WTC11 (cell line): ENCODE measurements at places on chromosomes 3 and 15. TPM values are rescaled to one million over a fixed set of nuclear protein-coding genes. Genes with fewer than 3 reads are reported as not detected.

DNA sequence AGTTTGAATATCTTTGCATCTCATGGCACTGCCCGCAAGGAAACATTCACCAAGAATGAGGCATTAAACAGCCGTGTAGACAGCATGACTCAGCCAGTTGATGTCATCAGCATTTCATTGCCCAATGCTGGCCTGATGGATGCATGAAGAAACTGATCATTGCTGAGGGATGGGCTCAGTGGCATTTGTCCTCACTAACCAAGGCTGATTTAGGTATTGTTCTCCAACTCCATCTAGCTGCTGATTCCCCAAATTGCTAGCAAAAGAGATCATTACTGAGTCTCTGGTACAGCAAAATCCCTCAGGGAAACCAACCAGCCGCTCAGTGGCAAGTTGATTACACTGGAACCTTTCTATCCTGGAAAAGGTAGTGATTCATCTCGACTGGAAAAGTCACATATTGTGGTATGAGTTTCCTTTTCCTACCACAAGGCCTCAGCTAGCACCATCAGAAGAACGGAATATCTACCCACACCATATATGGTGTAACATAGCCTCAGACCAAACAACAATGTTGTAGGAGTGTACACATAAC lies 186.5 kb upstream of the GAP43 start:
- DNase-seq, result peak; percentile 12
- no peaks in the 10 kb centered on the region for H3K36me3 ChIP-seq
- no peaks in the 10 kb centered on the region for H3K27me3 ChIP-seq
- H3K27ac ChIP-seq, result peak overlapping the region; percentile 13; the same call in 1 of the 2 replicates
- H3K4me3 ChIP-seq, result no peak overlapping the region

- H3K27ac ChIP-seq, result no peak overlapping the region
- H3K4me3 ChIP-seq, result no peak overlapping the region
- H3K27me3 ChIP-seq, result no peaks in the 10 kb centered on the region; the same call in 1 of the 2 replicates
- peaks cover 6% of the 10 kb centered on the region for H3K4me1 ChIP-seq
- H3K36me3 ChIP-seq, result no peaks in the 10 kb centered on the region
These were observed 46.6 kb upstream of the FHIT start for GRCh38 chr3:61297821-61298220.

GRCh38 chr3:154242766-154243165 lies 81.5 kb downstream of the DHX36 start:
- H3K27ac ChIP-seq, result peak overlapping the region; percentile 23; the same call in 1 of the 2 replicates
- peak; percentile 18 for DNase-seq
- H3K4me1 ChIP-seq, result peaks cover 30% of the 10 kb centered on the region
- no peaks in the 10 kb centered on the region for H3K27me3 ChIP-seq
- H3K36me3 ChIP-seq, result peaks cover 21% of the 10 kb centered on the region

GRCh38 chr3:173970281-173970680 lies 572.7 kb downstream of the NLGN1 start:
- H3K4me1 ChIP-seq, result peaks cover 6% of the 10 kb centered on the region; the same call in 1 of the 2 replicates
- H3K36me3 ChIP-seq, result no peaks in the 10 kb centered on the region
- no peaks in the 10 kb centered on the region for H3K27me3 ChIP-seq
- no peak overlapping the region for H3K4me3 ChIP-seq

GRCh38 chr3:170982733-170983132 lies 43.8 kb downstream of the SLC2A2 start:
- no peaks in the 10 kb centered on the region for H3K27me3 ChIP-seq
- H3K27ac ChIP-seq, result no peak overlapping the region
- no peaks in the 10 kb centered on the region for H3K36me3 ChIP-seq
- H3K4me3 ChIP-seq, result no peak overlapping the region
- peaks cover 9% of the 10 kb centered on the region for H3K4me1 ChIP-seq
- no peak for DNase-seq

DNA sequence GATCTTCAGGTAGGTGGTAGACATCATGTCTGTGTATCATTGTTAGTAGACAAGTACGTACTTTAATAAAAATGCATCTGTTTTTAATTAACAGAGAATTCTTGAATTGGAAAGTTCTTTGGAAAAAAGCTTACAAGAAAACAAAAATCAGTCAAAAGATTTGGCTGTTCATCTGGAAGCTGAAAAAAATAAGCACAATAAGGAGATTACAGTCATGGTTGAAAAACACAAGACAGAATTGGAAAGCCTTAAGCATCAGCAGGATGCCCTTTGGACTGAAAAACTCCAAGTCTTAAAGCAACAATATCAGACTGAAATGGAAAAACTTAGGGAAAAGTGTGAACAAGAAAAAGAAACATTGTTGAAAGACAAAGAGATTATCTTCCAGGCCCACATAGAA lies 149.1 kb upstream of the LRRFIP2 start:
- no peak overlapping the region for H3K27ac ChIP-seq
- no peaks in the 10 kb centered on the region for H3K4me1 ChIP-seq
- H3K4me3 ChIP-seq, result no peak overlapping the region
- H3K36me3 ChIP-seq, result peaks cover 63% of the 10 kb centered on the region
- no peaks in the 10 kb centered on the region for H3K27me3 ChIP-seq

DNA sequence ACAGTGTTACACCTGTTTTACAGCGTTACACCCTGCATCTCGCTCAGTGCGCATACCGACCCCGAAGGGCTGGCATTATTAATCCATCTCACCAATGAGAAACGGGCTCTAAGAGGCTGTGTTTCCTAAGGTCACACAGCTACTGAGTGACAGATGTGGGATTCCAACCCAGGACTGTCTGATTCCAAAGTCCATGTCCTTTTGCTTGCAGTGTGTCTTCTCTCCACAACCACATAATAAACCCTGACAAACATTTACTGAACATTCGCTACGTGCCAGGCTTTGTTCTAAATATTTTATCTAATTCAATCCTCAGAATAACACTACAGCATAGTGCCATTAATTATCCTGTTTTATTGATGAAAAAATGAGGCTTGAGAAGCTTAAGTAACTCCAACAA lies 79.1 kb downstream of the RAB11A start:
- no peak for DNase-seq
- H3K4me1 ChIP-seq, result peaks cover 11% of the 10 kb centered on the region
- H3K4me3 ChIP-seq, result no peak overlapping the region
- no peak overlapping the region for H3K27ac ChIP-seq
- no peaks in the 10 kb centered on the region for H3K27me3 ChIP-seq
- H3K36me3 ChIP-seq, result no peaks in the 10 kb centered on the region

The CPLX3 gene
- total RNA-seq, result 0.09 to 0.21 TPM (median 0.09 TPM) in 3 replicates

DNA sequence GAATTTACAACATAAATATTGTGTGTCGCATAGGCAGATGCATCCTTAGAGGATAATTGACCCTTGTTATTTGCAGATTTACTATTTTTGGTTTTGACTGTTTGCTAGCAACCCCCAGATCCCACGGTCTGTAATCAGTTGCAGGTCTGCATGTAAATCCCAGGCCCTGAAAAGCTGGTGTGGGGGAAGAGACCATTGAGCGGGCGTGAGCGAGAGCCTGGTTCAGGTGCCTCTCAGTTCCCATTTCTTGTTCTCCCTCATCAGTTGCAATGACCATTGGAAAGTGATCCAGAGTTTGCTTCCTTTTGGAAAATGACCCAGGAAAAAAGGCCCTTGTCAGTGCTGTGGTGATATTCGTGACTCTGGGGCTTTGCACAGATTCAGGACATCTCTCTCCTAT lies 238.9 kb downstream of the UACA start:
- H3K27me3 ChIP-seq, result no peaks in the 10 kb centered on the region; the same call in 1 of the 2 replicates
- H3K36me3 ChIP-seq, result no peaks in the 10 kb centered on the region
- no peak for DNase-seq
- H3K4me1 ChIP-seq, result peaks cover 36% of the 10 kb centered on the region
- H3K27ac ChIP-seq, result no peak overlapping the region
- no peak overlapping the region for H3K4me3 ChIP-seq

GRCh38 chr15:67955252-67955651 lies 98.9 kb upstream of the PIAS1 start:
- H3K4me1 ChIP-seq, result no peaks in the 10 kb centered on the region
- H3K36me3 ChIP-seq, result no peaks in the 10 kb centered on the region
- no peaks in the 10 kb centered on the region; the same call in none of the 2 replicates for H3K27me3 ChIP-seq
- no peak overlapping the region for H3K27ac ChIP-seq

The SCAANT1 gene
- total RNA-seq, result 1.3 TPM in 1 of 3 replicates, not detected in the others

GRCh38 chr15:75921732-75922703 lies 18.3 kb downstream of the FBXO22 start:
- H3K4me3 ChIP-seq, result no peak overlapping the region
- peak; percentile 28 for DNase-seq
- H3K27me3 ChIP-seq, result no peaks in the 10 kb centered on the region
- H3K36me3 ChIP-seq, result peaks cover 35% of the 10 kb centered on the region

DNA sequence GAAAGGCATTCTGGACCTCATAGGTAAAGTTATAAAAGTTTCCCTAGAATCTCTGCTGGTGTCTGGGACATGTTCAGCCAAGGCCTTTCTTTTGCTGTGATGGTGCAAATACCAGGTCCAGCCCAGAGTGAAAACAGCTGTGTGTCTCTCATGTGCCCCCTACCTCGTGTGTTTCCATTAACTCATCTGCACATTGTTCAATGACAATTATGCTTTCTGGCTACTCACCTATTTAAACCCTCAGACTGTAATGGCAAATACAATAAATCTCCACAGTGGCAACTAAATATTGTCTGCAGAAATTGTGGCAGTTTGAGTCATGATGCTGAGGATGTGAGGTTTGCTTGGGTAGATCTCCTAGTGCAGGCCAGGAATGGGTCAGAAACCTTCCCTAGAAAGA lies 53.1 kb upstream of the GALNT15 start:
- no peak for DNase-seq
- H3K27me3 ChIP-seq, result no peaks in the 10 kb centered on the region

DNA sequence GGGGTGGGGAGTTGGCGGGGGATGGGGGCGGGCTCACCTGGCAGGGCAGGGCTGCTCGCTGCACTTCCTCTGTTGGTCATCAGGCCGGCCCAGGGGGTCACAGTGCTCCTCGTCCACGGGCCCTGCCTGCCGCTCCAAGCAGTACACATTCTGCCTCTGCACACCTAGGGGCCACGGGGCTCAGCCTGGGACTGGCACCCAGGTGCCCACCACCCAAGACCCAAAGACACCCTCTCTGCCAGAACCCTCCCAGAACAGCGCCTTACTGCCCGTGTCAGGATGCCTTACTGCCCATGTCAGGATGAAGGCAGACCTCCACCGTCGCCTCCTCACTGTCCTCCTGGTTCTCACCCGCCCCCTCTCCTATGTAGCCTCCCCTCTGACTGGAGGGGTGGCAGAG lies 43.2 kb downstream of the ADAMTS7 start:
- H3K4me3 ChIP-seq, result no peak overlapping the region
- no peak overlapping the region for H3K27ac ChIP-seq
- peak; percentile 17 for DNase-seq
- H3K27me3 ChIP-seq, result no peaks in the 10 kb centered on the region
- peaks cover 18% of the 10 kb centered on the region for H3K4me1 ChIP-seq
- H3K36me3 ChIP-seq, result 0 out of 2 replicates have a peak, but pooled peaks cover 3% of the 10 kb centered on the region

DNA sequence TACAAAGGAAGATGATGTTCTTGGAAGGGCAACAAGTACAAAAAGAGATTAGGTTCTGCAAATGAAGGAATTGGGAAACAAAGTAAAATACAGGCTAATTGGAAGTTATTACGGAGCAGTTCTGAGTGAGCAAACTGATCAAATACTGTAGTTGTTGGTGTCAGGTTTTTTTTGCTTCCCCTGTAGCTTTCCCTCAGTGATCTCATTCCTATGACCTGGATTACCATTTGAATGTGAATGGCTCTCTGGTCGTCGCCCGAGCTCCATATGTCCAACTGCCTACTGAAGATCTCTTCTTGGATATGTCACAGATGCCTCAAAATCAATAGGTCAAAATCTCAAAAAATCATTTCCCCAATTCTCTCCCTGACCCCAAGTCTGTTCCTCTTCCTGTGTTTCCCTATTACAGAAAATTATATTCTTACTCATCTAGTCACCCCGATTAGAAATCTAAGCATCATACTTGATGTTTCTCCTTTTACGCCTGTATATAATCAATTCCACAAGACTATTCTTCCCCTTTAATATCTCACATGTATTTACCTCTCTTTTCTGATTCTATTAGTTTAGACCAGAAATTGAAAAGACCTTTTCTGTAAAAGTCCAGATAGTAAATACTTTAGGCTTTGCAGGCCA lies 29.0 kb downstream of the GOLM2 start:
- no peaks in the 10 kb centered on the region for H3K27me3 ChIP-seq
- peak overlapping the region; percentile 9 for H3K27ac ChIP-seq
- no peaks in the 10 kb centered on the region; the same call in 1 of the 2 replicates for H3K36me3 ChIP-seq
- H3K4me1 ChIP-seq, result peaks cover 11% of the 10 kb centered on the region
- H3K4me3 ChIP-seq, result no peak overlapping the region

DNA sequence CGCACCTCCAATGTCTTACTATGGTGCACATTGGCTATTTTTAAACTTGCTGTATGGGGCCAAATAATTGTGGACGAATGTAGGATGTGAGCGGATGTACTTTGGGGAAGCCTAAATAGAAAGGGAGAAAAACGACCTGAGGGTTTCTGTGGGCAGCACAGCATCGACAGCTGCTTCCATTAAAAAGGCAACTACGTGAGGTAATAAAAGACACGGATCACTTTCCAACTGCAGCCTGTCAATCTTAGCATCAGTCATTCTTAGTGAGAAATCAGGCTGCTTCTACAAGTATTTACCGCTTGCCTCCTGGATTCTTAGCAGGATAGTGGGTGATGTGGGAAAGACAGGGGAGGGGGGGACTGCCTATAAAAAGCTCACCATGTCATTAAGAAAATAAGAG lies 186.7 kb upstream of the SLC2A2 start:
- H3K27ac ChIP-seq, result peak overlapping the region; percentile 19; the same call in 1 of the 2 replicates
- H3K36me3 ChIP-seq, result peaks cover 8% of the 10 kb centered on the region
- H3K4me1 ChIP-seq, result peaks cover 36% of the 10 kb centered on the region
- DNase-seq, result no peak
- H3K4me3 ChIP-seq, result no peak overlapping the region

The ZMYND10 gene
- 0.46 to 0.80 TPM (median 0.74 TPM) in 3 replicates for total RNA-seq

GRCh38 chr3:194931347-194931746 lies 245.7 kb downstream of the FAM43A start:
- H3K36me3 ChIP-seq, result peaks cover 16% of the 10 kb centered on the region
- no peak overlapping the region for H3K27ac ChIP-seq
- H3K4me1 ChIP-seq, result peaks cover 6% of the 10 kb centered on the region
- no peak for DNase-seq
- H3K4me3 ChIP-seq, result no peak overlapping the region
- H3K27me3 ChIP-seq, result peaks cover 4% of the 10 kb centered on the region

DNA sequence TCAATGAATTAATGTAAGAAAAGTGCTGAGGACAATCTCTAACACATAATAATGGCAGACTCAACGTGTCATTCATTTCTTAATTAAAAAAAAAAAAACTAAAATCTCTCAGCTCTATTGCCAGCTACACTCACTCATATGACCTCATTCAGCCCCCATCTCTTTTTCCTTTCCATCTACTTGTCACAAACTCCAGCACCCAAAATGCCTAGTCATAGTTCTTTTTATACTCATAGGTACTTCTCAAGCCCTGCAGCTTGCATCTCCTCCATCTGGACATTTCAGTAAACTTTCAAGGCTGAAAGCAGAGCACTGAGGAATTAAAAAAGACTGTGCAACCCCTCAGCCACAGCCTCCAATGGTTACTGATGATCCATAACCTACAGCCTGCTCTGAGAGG lies 109.8 kb downstream of the PLCH1 start:
- H3K27me3 ChIP-seq, result no peaks in the 10 kb centered on the region
- H3K36me3 ChIP-seq, result no peaks in the 10 kb centered on the region
- DNase-seq, result no peak
- peaks cover 34% of the 10 kb centered on the region for H3K4me1 ChIP-seq
- no peak overlapping the region for H3K4me3 ChIP-seq

The TRIM42 gene
- not detected in 3 replicates for total RNA-seq
